C1 segment of cervical spinal cord (tissue), 14 donors: ENCODE measurements at places on chromosomes 1 and 21.

- no peak for DNase-seq
Observed at GRCh38 chr1:151989211-151989862, 4.3 kb downstream of the S100A10 start.

- DNase-seq: no peak
Observed at GRCh38 chr21:45836268-45836655, 145.3 kb upstream of the COL6A1 start.

GRCh38 chr1:81832573-81832972, 31.8 kb downstream of the ADGRL2 start:
- no peak for DNase-seq

- DNase-seq: no peak
Observed at GRCh38 chr1:50822035-50822776, 137.9 kb downstream of the FAF1 start.

DNA sequence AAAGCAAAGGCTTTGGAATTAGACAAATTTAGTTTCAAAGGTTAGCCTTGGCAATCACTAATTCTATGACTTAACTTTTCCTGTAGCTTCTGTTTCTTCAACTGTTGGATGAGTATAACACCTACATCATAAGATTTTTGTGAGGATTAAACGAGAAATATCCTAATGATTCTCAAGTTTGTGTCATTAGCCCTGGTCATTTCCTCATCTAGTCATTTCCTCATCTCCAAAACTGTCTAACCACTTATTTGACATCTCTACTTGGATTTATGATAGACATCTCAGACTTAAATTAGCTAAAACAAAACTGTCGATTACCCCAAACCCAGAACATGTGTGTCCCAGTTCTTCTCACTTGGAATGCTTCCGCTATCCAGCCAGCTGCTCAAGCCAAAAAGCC, 80.2 kb upstream of the CHODL start:
- DNase-seq: no peak

- no peak for DNase-seq
Observed at GRCh38 chr1:208542309-208542708, 298.1 kb upstream of the PLXNA2 start.
